ENCODE measurements at places on chromosomes 4 and X.

DNA sequence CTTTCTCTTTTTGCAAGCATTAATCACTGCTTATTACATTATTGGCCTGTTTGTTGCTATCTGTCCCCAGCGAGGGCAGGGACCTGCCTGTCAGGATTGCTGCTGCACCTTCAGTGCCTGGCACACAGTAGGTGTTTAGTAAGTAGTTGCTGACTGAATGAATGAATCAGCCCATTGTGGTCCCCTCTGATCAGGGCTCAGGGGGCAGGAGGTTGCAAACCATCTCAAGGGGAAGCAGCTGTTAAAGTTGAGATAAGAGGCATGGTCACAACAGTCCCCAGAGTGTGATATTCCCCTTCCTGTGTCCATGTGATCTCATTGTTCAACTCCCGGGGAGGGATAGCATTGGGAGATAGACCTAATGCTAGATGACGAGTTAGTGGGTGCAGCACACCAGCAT is 85.4 kb downstream of the WFS1 start:
- no peak for DNase-seq

GRCh38 chr4:79413032-79413885 is 5.2 kb upstream of the GK2 start:
- no peak for DNase-seq

- DNase-seq: no peak
These were observed 68.1 kb downstream of the APBB2 start for GRCh38 chr4:41146196-41146595.

GRCh38 chr4:44186096-44186849 is 262.3 kb downstream of the KCTD8 start:
- DNase-seq: no peak

GRCh38 chr4:25844961-25845712 is 17.7 kb downstream of the SEL1L3 start:
- DNase-seq: no peak

- no peak for DNase-seq
These were observed 126.8 kb upstream of the ENPP6 start for GRCh38 chr4:184344435-184344834.

GRCh38 chr4:159460371-159460770 is 357.5 kb downstream of the RAPGEF2 start:
- no peak for DNase-seq

GRCh38 chr4:184355111-184355604 is 119.2 kb downstream of the IRF2 start:
- DNase-seq: no peak

GRCh38 chrX:7147413-7147977 is at the start of gene STS:
Gene STS, plus strand, starts transcription at chrX:7147712. Its CDS starts 105,488 bp downstream, at chrX:7253200.
- peak; percentile 8 for DNase-seq

DNA sequence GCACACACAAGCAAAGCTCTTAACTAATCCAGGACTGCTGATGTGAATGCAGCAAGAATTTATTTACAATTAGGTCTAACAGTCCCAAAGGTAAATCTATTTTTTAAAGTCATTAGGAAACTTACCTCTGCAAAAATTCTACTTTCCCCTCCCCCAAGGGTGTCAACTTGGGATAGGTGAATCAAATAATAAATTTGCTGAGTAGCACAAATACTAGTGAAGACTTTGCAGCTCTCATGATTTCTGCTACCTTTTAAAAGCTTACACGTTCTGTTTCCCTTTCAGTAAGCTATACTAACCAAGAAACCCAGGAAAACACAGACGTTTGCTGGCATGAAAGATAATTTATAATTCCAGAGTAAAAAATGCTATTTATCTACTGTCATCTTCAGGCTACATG is 296.6 kb upstream of the SLC7A11 start:
- DNase-seq: no peak

DNA sequence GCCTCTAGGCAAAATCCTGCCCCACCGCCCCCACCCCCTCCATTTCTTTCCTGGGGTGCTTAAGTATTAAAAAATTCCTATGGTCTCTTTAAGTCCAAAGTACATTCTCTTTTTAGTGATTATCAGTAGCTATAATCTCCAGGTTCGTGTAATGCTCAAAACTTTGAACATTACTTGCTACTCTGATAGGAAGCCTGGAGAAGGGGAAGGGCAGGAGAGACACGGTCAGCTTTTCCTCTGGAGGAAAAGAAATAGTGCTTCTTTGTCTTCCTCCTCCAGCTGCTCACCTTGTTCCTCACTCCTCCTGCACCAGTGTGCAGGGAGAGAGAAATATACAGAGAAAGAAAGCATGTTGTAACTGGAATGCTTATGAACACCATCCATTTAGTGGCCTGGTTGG is 80.4 kb downstream of the PPP1R2C start:
- no peak for DNase-seq

GRCh38 chrX:70030301-70030767 is 19.4 kb downstream of the AWAT2 start:
- DNase-seq: peak; percentile 44

DNA sequence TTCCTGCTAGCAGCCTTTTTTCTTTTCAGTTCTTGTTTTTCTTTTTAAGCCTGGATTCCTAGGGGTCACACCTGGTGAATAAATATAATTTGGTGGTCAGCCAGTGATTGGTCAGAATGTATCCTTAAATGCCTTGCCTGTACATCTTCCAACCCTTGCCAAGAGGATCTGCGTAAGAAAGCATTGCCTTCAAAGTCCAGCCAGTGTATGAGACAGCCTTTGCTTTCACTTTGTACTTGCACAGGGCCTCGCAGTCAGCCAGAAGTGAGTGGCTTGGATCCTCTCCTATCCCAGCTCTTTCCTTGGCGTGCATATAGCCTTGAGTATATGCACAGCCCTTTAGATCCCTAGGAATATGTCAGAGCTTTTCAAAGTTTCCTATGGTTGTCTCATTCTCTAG is 22.2 kb downstream of the KANTR start:
- no peak for DNase-seq

GRCh38 chrX:116239944-116240840 is 69.6 kb downstream of the AGTR2 start:
- no peak for DNase-seq

DNA sequence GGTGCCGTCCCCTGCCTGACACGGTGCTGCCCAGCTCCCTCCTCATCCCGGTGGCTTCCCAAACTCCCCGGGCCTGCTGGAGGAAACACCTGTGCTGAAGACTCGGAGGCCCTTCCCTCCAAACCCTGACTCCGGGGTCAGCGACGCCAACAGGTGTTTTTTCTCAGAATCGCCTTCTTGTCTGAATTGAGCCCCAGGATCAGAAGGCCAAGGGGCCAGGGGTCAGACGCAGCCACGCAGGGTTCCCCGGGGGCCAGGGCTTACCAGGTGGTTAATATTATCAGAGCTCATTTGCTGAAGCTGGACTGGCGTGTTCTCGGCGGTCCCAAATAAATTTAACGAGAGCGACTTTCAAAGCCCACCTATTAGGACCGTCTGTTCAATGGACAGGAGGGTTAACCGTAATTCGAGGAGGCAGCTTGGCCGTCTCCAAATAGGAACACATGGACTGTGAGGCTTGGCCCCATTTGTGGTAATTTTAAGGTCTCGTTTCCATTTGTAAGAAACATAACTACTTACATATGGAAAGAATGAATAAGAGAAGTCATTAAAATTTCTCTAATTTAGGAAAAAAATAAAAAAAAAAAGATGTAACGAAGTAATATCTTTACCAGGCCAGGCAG is 239.3 kb downstream of the CRLF2 start:
- no peak for DNase-seq

DNA sequence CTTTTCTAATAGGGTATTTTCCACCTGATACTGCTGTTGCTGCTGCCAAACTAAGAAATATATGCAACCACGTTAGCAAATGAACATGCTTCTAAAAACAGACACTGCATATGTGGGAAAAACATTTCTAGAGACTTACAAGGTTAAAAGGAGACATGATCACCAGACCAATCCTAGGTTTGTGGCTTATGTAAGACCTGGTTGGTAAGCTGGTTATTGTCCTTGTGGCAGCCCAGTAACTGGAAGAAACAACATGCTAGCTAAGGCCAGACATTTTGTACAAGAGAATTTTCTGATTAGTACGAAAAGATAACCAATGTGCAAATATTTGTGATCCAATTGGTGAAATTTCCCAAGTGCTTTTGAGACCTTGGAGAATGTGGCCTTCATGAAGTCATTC is 112.0 kb downstream of the AFF2 start:
- no peak for DNase-seq

GRCh38 chrX:57282568-57282967 is 3.9 kb upstream of the FAAH2 start:
- DNase-seq: no peak

DNA sequence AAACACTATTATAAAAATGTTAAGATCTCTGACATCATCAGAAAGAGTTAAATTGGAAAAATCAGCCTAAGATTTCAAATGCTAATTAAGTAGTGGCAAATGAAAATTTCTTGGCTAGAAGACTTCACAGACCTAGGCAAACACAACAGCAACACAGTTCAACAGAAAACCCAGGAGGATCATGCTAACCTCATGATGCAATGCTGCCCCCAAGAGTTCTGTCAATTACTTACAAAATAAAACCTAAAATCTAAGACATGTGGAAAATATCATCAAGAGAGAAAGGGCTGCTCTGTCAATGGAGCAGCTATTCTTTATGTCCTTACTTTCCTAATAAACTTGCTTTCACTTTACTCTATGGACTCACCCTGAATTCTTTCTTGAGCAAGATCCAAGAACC is 21.0 kb downstream of the S100G start:
- DNase-seq: no peak

- DNase-seq: no peak
These were observed 26.4 kb upstream of the ARSJ start for GRCh38 chr4:114005569-114006442.

DNA sequence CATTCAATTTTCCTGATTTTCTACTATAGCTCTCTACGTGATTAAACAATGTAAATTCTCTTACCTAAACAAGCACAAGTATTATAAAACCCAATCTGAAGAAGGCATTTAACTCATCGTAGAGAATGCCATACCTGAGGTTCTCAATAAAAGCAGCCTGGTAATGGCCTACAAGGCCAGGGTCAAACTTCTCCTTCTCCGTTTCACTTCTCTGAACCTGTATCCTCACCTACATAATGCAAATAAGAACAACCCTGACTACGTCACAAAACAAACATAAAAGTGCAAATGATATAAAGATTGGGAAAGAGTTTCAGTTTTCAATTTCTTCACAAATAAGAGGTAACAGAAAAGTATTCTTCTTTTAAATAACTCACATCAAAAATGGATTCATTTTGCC is 55.6 kb upstream of the STS start:
- no peak for DNase-seq

GRCh38 chrX:31139961-31140360 is 68.1 kb upstream of the FTHL17 start:
- DNase-seq: no peak

DNA sequence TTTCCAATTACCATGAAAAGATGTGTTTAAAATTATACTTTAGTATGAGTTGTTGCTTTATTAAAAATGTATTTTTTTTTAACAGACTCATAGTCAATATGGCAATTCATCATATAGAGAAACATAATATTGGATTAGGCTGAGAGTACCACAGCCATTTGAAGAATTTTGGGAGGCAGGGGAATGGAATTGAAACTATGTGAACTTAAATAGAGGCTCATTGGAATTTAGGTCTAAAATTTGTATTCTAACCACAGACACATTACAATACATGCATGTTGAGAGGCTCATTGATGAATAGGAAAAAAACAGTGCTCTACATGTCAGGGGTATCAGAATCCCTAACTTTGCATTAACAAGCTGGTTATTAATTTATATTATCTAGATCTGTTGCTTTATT is 269.6 kb downstream of the DKK2 start:
- DNase-seq: no peak

- DNase-seq: no peak
These were observed 224.2 kb upstream of the EMCN start for GRCh38 chr4:100742045-100742444.

DNA sequence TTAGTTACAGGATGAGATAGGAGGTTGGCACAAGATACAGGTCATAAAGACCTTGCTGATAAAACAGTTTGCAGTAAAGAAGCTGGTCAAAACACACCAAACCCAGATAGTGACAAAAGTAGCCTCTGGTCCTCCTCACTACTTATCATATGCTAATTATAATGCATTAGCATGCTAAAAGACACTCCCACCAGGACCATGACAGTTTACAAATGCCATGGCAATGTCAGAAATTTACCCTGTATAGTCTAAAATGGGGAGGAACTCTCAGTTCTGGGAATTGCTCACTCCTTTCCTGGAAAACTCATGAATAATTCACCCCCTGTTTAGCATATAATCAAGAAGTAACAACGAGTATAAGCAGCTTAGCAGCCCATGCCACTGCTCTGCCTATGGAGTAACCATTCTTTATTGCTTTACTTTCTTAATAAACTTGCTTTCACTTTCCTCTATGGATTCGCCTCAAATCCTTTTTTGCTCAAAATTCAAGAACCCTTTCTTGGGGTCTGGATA is 1254.4 kb downstream of the PCDH7 start:
- DNase-seq: no peak

- DNase-seq: no peak
These were observed 110.2 kb downstream of the CPZ start for GRCh38 chr4:8702516-8703400.

Measured in neuronal stem cell (in vitro differentiated cells).